ENCODE measurements at places on chromosomes 4 and X. TPM values are rescaled to one million over a fixed set of nuclear protein-coding genes. Genes with fewer than 3 reads are reported as not detected.

Gene GPRASP3
- total RNA-seq: 3.3 TPM

Gene HPGD
- total RNA-seq: not detected

Gene GLOD5
- total RNA-seq: not detected

Gene CITED1
- total RNA-seq: 0.22 TPM

Gene VCX3A
- total RNA-seq: not detected

Gene PROM1
- 0.14 TPM for total RNA-seq

Gene ARHGAP24
- total RNA-seq: 78.0 TPM

Gene APLN
- total RNA-seq: under 0.01 TPM
